ENCODE measurements at places on chromosomes 1 and 21.

DNA sequence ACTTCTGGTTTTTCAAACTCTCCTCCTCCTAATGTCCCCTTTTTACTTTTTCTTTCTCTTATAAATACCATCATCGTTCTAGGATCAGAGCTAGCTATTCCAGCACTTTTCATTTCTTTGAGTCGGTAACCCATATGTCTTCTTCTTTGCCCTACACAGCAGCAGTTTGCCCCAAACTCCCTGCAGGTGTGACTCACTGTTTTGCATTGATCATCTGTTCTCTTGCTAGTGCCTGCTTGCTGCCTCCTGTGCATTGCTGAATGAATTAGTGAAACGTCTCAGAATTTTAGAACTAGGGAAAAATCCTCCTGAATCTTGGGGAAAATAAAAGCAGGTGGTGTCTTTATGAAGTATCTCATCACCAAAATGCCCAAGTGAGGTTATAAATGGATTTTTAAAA is 21.7 kb downstream of the KCNK2 start:
- DNase-seq: no peak

GRCh38 chr1:56404561-56405030 is 174.8 kb downstream of the PLPP3 start:
- DNase-seq: no peak

DNA sequence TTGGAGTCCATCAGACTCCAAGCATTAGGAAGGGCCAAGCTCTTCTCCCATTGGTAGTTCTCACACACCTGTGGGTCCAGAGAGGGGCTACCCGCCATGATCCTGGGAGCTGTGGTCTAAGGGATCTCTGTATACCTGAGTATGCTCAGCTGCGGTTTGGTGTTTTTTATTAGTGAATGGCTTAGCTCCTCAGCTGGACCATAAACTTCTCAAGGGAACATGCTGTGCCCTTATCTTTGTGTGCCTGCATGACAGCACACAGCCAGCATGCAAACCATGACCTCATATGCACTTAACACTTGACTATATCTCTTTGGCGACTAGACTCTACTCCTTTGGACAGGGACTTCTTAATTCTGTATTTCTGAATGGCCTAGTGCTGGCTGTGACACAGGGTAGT is 94.5 kb downstream of the CD58 start:
- DNase-seq: no peak

DNA sequence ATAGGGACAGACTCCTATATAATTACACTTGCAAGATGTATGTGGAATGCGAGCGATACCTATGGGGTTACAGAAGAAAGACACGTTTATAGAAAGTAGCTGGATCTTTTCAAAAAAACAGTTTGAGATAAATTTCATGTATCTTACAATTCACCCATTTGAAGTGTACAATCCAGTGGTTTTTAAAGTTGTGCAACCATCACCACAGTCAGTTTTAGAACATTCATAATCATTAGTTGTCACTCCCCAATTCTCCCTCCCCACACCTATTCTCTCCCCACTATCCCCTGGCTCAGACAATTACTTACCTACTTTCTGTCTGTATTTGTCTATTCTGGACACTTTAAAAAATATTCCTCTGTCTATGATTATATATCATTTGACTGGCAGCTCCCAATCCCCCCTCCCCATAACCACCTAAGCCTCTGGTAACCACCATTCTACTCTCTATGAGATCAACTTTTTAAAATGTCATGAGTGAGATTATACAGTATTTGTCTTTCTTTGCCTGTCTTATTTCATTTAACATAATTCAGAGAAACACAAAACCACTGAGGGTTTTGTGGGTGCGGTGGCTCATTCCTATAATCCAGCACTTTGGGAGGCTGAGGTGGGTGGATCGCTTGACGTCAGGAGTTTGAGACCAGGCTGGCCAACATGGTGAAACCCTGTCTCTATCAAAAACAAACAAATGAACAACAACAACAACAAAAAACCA is 39.1 kb downstream of the MRPS6 start:
- no peak for DNase-seq

DNA sequence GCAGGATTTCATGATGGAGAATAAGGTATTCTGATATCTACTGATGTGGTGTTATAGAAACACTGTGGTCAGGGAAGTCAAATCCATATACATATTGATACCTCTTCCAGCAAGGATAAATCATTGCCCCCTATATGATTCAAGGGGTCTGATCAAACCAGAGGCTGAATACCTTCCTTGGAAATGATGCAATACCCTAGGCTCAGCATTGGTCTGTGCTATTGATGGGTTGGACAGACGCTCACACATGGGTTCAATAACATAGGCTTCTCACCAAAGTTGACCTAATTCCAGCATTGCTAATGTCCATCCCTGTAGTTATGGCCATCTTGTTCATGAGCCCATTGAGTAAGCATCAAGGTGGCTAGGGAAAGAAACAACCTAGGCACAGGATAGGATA is 257.0 kb upstream of the USP24 start:
- DNase-seq: no peak

DNA sequence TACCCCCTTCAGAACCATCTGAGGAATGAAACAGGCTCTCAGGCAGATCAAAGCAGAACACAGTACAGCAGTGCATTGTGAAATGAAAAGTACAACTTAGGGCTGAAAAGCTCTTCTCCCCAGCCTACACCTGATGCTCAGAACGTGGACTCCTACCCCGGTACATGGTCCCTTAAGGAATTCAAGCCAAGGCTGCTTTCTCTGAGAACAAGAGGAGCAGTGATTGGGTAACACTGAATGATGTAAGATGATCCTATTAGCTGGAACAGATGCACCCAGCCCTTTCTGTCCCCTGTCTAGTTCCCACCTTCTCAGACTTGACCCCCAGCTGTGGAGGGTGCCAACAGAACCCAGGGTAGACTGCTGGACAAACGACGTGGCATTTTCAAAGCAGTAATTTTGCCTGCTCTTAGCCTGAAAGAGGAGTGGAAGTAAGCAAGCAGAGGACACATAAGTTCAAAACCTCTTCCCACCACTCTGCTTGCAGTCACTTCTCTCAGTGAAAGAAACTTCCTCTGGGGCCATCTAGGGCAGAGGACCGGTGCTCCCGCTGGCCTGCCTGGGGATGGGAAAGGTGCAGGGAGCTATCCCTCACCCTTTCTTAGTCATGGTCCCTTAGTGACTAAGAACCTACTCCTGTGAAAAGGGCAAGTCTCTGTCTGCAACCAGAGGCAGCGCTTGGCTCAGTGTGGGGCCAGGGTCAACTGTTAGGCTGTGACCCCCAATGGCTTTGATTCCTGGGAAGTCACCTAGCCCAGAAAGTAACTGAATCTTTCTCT is 72.7 kb downstream of the TRABD2B start:
- DNase-seq: no peak

DNA sequence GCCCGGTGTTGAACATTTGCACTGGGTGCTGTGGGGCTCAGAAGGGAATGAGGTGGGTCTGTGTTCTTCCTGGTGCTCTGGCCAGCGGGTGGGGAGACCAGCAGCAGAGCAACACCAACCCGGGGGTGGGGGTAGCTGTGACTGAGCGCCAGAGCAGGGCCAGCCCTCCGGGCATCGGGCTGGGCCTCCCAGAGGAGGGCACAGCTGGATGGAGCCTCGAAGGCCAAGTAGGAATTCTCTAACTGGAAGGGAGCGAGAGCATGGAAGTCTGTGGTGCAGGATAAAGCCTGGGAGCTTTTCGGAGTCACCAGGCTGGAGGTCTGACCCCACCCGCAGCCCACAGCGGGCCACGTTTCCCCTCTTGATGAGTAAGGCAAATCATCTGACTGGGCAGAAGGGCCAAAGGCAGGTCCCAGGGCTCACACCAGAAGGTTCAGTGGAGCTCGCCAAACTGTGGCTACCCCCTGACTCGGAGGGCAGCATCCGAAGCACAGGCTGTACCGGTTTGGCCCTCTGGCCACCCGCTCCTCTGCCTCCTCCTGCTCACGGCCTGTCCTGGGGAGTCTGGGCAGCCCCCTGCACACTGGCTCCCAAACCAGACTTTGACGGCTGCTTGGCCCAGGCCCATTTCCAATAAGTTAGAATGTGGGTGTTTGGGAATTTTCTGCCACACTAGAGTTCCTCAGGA is 18.8 kb downstream of the SLC1A7 start:
- DNase-seq: no peak
